ENCODE measurements at places on chromosomes 5 and 9. TPM values are rescaled to one million over a fixed set of nuclear protein-coding genes. Genes with fewer than 3 reads are reported as not detected.

FIBCD1 gene
- 8.2 TPM for polyA plus RNA-seq

SPATA31D1 gene
- polyA plus RNA-seq: not detected

OR2K2 gene
- polyA plus RNA-seq: 0.15 TPM

BSPRY gene
- 0.17 TPM for polyA plus RNA-seq

ANXA1 gene
- 85.7 TPM for polyA plus RNA-seq

DUSP1 gene
- 73.8 TPM for polyA plus RNA-seq

PCDHB4 gene
- 5.4 TPM for polyA plus RNA-seq

STC2 gene
- 2.2 TPM for polyA plus RNA-seq

HK3 gene
- 1.6 TPM for polyA plus RNA-seq

FOXD4L4 gene
- 0.43 TPM for polyA plus RNA-seq

TNFAIP8 gene
- polyA plus RNA-seq: 3.5 TPM

NR5A1 gene
- 0.09 TPM for polyA plus RNA-seq

PCDHB12 gene
- 4.9 TPM for polyA plus RNA-seq

C5orf52 gene
- polyA plus RNA-seq: not detected

FAM221B gene
- 0.73 TPM for polyA plus RNA-seq

MFAP3 gene
- polyA plus RNA-seq: 26.2 TPM

DIMT1 gene
- 40.4 TPM for polyA plus RNA-seq

RNF180 gene
- polyA plus RNA-seq: 19.3 TPM

MAMDC4 gene
- 15.9 TPM for polyA plus RNA-seq

FBP1 gene
- 2.2 TPM for polyA plus RNA-seq

DOK3 gene
- 12.2 TPM for polyA plus RNA-seq

PCDHGA1 gene
- polyA plus RNA-seq: 3.8 TPM

CDKN2B gene
- polyA plus RNA-seq: 1.8 TPM

CEL gene
- polyA plus RNA-seq: 2.3 TPM

LURAP1L gene
- polyA plus RNA-seq: 14.3 TPM

LRRC70 gene
- 2.4 TPM for polyA plus RNA-seq

TCERG1 gene
- polyA plus RNA-seq: 99.8 TPM

PRLR gene
- 1.4 TPM for polyA plus RNA-seq

PDE8B gene
- polyA plus RNA-seq: 24.2 TPM

NUTM2F gene
- polyA plus RNA-seq: not detected
